ENCODE measurements at places on chromosomes 4 and X.

DNA sequence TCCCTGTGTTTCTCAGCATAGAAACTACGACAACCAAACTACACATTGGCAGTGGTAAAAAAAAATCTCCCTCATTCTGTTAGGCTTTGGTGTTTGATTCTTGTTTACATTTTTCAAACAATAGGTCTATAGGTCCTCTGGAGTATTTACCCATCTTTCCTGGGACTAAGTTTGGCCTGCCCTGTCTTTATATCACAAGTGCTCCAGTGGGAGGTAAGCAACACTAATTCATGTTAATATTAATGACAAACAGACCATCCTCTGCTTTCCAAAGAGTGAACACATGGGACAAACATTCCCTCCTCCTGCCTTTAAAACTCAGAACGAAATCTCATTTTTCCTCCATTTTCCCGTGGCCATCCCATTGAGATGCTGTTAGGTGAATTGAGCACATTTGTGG lies 514.1 kb upstream of the INTU start:
- no peak for DNase-seq

DNA sequence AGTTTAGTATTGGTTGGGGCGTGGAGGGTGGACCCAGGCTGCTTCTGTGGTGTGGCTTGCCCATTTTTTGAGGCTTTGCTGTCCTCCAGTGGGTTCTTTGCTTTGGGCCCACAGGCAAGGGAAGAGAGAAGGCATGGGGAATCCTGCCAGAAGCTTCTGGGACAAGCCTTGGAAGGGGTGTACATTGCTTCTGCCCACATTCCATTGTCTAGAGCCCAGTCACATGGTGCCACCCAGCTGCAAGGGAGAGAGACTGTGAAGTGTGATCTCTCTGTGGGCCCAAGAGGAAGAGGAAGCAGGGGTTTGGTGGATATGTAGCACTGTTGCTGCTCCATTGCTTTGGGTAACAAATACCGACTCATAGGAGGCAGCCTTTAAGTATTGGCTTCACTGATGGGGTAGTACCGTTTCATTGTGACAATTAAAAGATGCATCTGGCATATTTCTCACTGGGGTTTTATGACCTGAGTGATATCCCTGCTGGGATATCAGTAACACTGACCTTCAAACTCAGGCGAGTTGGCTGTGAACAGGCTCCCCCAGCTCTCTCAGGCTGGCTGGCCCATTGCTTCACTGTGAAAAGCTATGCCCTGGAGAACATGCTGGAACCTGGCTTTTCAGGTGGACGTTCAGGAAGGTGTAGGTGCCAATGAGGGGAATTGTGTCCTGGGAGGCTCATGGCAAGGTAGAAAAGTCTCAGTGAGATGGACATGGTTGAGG lies 85.9 kb downstream of the CLDN34 start:
- no peak for DNase-seq

- no peak for DNase-seq
Observed at GRCh38 chr4:97819294-97819693, 324.0 kb downstream of the STPG2 start.

DNA sequence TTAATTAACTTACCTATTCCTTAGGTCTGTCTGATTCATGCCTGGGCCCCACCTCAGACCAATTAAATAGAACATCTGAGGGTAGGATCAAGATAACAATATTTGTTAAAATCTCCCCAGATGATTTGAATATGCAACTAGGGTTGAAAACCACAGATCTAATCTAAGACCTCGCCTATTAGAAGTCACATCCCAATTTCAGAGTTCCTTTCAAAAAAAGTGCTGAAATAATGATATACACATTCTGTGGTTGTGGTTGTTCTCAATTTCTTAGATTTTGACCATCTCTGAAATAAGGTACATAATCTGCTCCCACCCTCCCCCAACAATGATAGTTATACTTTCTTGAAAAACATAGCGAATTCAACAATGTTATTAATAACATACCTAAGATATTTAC lies 27.7 kb downstream of the NIPAL1 start:
- no peak for DNase-seq

GRCh38 chr4:32988165-32988811 lies 2268.1 kb downstream of the PCDH7 start:
- no peak for DNase-seq

DNA sequence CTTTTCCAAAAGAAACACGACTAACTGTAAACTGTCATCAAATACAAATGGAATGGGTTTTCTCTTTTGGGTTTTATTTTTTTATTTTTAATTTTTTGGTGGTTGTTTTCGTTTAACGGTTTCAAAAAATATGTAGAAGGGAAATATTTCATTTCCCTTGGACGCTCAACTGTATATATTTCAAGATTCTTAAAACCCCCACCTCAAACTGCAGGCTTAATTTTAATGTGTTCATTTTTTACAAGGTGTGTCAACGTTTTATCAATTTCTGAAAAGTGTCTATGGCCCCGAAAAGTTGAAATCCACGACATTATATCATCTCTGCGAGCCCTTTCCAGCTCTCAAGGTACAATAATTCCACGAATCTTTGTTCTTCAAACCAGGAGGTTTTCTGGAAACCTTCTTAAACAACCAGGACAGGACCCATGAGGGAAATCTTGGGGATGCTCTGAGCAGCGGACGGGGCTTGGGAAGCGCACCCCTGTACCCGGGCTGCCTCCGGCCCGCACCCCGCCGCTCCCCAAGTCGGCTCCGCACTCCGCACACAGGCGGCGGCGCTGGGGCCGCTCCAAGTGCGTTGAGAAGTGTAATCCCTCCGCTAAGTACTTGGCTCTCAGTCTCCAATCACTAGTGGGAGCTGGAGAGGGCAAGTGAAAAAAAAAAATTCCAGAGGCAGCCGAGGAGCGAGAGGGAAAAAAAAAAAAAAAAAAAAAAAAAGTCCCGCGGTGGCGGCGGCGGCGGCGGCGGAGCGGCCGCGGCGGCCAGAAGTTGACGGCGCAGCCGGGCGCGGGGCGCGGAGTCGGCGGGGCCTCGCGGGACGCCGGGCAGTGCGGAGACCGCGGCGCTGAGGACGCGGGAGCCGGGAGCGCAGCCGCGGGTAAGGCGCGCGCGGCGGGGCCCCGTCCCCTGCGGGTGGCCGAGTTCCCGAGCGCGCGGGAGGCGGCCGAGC lies at the start of gene BMPR1B:
Gene BMPR1B, plus strand, starts transcription at position 764 of the 949 bp plus-strand sequence. CDS start 346,470 bp downstream, outside the sequence.
- DNase-seq = no peak

DNA sequence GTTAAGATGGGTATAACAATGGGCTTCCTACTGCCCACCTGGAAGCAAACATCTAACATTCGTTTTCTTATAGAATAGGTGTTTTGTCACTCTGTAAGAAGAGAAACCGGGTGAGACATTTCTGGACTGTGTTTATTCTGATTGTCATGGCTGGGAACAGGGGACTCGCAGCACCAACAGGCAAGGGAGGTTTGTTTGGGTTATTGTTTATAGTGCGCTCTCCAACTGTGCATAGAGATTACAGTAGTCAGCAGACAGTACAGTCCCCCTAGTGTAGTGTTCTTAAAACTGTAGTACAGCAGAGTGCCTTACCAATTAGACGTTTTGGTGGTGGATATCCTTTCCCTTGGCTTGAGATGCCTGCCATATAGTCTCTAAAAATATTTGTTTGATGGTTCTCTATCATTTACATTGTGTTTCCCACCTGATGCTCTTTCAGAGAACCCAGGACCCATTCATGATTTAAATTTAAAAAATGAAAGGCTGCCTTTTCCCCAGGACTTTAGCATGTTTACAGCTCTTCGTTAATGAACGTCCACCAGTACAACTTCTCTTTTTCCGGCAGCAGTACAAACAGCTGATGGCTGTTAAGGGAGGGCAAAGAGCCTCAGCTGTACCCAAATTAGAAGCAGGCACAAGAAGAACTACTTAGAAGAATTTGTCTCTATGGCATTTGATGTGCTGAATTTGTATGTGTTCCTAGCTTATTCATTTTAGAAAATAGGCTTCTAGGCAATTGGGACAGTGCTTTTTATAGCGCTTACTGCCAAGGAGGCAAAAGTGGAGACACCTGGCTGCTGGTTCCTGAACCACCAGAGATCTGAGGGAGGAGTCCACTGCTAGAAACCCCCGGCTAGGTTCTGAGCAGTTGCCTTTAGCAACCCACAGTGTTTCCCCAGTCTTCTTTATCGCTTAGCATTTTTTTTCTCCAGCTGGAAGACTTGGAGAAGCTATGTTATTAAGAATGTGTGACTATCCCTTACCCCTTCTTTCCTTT lies 1.0 kb upstream of the RNF150 start:
- no peak for DNase-seq

- no peak for DNase-seq
Observed at GRCh38 chr4:31877429-31877828, 1157.3 kb downstream of the PCDH7 start.

GRCh38 chr4:169174247-169174646 lies 96.5 kb downstream of the SH3RF1 start:
- DNase-seq = no peak
